CD4-positive, alpha-beta memory T cell (primary cell): ENCODE measurements at places on chromosomes 3 and 15.
A peak's percentile ranks its signal among the peaks of the same experiment; 100 is the strongest.

GRCh38 chr3:102297072-102297658, 137.7 kb upstream of the ZPLD1 start:
- DNase-seq: no peak

DNA sequence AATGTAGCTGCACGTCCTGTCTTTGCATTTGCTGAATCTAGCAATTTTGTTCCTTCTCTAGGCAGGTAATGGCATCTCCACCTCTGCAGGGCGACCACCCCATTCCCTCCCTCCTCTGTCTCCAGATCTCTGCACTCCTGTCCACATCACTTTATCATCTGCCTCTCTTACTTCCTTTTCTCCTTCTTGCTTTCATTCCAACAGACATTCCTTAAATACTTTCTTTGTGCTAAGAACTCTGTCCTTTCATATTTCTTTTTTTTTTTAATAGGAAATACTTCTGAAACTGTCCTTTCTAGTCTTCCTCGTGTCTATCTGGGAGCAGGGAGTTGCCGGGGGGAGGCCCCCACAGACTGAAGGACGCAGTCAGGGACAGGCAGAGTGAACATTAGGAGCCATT, 7.2 kb downstream of the ITIH3 start:
- DNase-seq: no peak

- no peak for DNase-seq
Measured at GRCh38 chr15:36075333-36075732, 504.1 kb upstream of the CDIN1 start.

DNA sequence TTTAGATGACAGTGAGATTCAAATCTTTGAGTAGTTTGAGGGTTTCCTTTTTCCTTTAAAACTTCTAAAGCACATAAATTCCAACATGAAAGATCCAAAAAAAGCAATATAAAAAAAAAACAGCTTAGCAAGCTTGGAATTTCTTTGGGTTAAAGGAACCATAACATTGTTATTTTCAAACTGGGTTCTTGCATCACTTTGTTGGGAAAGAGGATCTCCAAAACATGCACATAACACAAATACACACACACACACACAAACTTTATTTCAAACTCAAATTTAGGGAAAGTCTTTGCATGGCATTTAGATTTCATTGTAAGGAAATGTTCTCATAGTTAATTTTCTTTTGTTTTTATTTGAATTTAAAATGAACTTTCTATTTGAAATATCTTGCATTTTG, 79.2 kb upstream of the COL8A1 start:
- no peak for DNase-seq

DNA sequence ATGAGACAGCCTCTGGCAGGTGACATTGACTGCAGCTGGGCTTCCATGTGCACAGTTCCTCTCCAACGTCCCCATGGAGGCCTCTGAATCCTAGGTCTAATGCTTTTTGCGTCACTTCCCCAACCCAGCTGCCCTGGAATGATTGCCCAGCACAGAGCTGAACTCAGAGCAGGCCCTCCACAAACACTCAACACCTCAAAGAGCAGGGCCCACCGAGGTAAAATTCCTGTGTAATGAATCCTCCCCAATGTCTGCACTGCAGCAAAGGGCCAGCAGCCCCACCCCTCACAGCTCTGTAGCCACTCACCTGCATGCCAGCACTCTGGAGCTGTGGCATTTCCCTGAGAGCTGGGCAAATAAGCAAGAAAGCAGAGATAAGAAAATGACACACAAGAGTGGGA, 42.6 kb upstream of the DUSP7 start:
- no peak for DNase-seq

DNA sequence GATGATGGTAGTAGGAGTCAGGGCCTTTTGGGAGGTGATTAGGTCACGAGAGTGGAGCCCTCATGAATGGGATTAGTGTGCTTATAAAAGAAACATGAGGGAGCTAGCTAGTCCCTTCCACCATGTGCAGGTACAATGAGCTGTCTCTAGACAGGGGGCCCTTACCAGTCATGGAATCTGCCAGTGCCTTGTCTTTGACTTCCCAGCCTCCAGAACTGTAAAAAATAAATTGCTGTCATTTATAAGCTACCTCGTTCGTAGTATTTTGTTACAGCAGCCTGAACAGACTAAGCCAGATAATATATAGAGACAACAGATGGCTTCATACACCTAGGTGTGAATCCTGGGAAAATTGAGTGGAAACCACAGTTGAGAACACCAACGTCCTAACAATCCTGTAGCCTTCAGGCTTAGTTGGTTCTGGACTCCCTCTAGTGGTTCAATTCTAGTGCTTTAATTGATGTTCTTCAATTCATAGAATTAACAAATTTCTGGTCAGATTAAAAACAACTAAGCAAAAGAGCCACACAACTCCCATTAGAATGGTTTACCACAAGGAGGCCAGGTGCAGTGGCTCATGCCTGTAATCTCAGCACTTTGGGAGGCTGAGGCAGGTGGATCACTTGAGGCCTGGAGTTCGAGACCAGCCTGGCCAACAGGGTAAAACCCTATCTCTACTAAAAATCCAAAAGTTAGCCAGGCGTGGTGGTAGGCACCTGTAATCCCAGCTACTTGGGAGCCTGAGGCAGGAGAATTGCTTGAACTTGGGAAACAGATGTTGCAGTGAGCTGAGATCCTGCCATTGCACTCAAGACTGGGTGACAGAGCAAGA, 21.3 kb upstream of the GATM start:
- DNase-seq: peak; percentile 43

DNA sequence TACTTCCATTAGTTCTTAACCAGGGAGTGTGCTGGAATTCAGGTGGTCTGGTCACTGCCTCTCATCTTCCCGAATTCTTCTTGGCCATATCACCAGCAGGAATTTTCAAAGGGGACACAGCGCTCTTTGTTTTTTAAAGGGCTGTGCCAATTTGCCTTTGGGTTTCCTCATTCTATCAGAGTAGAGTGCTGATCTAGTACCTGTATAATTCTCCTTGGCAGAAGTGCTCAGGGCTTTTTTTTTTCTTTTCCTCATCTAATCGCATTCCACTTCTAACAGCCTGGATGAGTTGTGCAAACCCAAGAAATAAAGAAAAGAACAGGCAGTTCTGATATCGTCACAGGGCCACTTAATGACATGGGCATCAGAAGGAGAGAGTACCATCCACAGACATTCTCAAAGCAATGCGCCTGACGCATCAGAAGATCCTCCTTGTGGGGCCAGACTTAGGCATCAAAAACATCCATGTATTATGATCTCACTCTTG, 121.0 kb downstream of the ASB7 start:
- no peak for DNase-seq

DNA sequence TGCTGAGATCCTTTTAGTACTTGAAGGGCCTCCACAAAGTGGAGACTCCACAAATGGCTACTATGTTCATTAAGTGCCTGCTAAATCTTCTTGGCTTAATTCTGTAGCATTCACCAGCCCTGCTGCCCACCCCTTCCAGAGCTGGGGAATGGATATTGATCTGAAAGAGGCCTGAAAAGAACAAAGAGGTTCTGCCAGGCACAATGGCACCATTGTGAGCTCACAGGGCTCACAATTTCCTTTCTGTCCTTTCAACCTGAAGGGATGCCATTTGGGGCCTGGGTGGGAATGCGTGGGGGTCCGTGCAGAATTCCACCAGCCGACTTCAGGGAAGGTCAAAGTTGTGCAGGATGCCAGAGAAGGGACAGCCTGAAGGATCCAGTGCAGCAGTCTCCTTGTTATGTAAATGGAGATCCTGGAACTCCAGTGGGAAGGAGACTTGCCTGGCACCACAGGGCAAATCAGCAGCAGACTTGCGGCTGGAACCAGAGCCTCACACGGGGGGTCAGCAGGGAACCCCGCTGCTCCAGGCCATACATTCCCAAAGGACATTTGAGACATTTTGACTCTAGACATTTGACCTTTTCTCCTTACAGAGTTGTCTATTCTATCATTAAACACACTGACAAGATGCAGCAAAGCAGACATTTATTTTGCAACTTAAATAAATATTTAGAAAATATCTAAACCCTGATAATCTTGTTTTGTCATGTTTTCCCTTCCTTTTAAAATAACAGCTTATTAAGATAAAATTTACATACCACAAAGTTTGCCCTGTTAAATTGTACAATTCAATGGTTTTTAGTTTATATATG, 21.5 kb upstream of the MORF4L1 start:
- DNase-seq: no peak

- no peak for DNase-seq
Measured at GRCh38 chr3:131786386-131786785, 248.4 kb downstream of the CPNE4 start.

- no peak for DNase-seq
Measured at GRCh38 chr15:69781411-69782125, 316.1 kb downstream of the TLE3 start.
